Kidney glomerular epithelial cell (primary cell): ENCODE measurements at places on chromosomes 3 and 15.

- DNase-seq, result no peak
Observed at GRCh38 chr3:72134989-72135451, 350.1 kb upstream of the PROK2 start.

DNA sequence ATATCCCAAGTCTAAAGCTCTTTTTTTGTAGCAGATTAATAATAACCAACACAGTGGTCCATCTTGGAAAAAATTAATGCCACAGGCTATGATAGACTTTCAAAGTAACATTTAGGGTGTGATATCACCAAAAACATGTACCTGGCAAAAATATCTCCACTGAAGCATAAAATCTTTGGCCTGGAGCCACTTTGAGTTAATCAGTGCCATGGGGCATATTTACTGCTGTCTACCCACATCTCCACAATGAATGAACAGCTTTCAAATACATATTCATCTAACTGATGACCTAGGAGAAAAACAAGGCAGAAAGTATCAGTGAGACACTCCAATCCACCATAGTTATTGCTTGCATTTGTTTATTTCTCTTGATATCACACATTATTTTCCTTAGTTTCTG is 296.0 kb upstream of the MDFIC2 start:
- peak; percentile 48 for DNase-seq

DNA sequence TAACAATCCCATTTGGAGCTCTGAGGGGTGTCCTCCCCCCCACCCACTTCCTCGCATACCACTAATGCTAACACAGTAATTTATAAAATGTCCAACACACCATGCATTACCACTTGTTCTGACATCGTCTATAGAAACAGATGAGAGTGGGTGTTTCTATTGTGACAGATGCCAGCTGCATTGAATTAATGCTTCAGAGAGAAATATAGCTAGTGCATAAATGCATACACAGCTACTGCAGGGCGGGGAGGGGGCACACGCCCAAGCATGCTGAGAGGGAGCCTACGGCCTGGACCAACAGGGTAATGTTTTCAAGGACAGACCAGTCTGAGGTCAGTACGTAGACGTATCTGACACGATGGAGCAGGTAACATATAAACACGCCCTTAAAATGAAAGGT is 106.0 kb upstream of the FEZF2 start:
- no peak for DNase-seq

DNA sequence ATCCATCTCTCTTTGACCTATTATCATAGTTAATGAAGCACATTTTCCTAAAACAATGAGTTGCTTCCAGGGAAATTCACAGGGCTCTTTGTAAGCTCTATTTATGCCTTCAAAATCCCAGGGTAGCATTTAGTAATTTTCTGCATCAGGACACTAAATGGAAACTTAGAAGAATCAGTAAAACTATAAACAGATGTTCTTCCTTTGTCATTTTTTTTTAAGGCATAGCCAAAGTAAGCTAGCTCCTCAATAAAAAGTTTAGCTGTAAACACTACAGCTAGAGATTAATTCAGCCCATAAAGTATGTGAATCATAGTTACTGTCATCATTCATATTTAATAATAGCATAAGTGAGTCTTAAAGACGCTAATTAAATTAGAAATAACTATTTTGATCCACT is 79.3 kb downstream of the RPL22L1 start:
- DNase-seq, result no peak

GRCh38 chr3:37115446-37115845 is 58.9 kb downstream of the LRRFIP2 start:
- no peak for DNase-seq

DNA sequence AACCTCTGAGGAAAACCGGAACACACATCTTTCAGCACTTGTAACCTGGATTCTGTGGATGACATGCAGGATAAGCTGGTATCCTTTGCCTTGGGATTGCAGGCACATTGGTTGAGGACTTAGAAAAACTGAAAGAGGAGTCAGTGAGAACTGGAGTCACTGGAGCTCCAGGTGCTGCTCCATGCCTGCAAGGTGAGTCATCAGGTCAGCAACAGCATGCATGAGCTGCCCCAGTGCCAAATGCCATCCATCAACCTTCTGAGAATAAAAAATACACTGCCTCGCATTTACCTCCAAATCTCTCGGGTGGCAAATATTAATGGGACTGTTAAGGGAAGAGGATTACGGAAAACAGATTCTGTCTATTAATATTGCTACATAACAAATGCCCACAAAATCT is 729.1 kb downstream of the NTRK3 start:
- peak; percentile 66 for DNase-seq

GRCh38 chr15:49185473-49185872 is 15.4 kb downstream of the GALK2 start:
- no peak for DNase-seq
